ENCODE measurements at places on chromosomes 1 and 21.
A peak's percentile ranks its signal among the peaks of the same experiment; 100 is the strongest.

GRCh38 chr21:42614811-42615351, 38.5 kb upstream of the PDE9A start:
- DNase-seq = no peak

GRCh38 chr1:116489231-116489697, 81.6 kb downstream of the CD58 start:
- peak; percentile 58 for DNase-seq

DNA sequence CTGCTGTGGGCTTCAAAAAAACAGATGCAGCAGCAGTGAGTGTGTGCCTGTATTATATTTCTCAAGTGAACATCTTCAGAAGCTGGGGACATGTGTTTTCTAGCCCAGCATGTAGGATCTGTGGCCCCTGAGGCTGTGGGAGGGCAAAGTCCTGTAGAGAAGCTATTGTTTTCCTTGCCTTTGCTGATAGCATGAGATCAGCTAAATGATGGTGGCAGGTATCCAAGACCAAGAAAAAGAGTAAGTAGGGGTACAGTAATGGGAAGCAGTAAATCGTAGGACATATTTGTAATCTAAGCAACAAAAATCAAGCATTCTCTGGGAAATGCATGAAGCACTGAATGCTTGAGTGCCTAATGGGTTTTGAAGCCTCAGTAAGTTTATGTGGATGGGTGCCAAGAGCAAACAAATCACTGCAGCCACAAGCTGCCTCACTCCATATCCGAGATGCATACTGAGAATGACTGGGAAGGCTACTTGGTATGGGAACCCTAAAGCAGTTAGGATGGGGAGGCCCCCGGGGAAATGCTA, 98.3 kb downstream of the CD58 start:
- no peak for DNase-seq

GRCh38 chr1:222814536-222815439, at the start of gene DISP1:
TSS of gene DISP1 (plus strand) at chr1:222815039. CDS start at chr1:222942824, 127,785 bp downstream.
- peak; percentile 63 for DNase-seq

DNA sequence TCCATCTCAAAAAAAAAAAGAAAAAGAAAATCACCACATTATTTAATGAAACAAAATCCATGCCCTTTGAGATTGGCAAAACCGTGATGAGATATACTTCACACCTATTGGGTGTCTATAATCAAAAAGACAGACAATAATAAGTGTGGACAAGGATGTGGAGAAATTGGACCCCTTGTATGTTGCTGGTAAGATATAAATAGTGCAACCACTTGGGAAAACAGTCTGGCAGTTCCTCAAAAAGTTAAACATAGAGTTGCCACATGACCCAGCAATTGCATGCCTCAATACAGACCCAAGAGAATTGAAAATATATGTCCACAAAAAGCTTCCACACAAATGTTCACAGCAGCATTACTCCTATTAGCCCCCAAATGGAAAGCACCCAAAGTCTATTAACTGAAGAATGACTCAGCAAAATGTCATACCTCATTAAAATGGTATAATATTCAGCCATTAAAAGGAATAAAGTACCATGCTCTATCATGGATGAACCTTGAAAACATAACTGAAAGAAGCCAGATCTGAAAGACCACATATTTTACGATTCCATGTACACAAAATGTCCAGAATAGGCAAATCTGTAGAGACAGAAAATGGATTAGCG, 24.3 kb downstream of the LMOD1 start:
- DNase-seq = no peak

All from amygdala (tissue), 56 donors.